Stimulated activated CD4-positive, alpha-beta T cell treated with anti-CD3 and anti-CD28 coated beads, Interleukin-12 subunit alpha, Interleukin-12 subunit beta, amount 100 ng/mL, for 4 hours (primary cell): ENCODE measurements at places on chromosomes 13 and 19.
A peak's percentile ranks its signal among the peaks of the same experiment; 100 is the strongest.

- no peak for DNase-seq
Observed at GRCh38 chr13:60620611-60621395, 223.8 kb downstream of the TDRD3 start.

GRCh38 chr19:1264801-1265614 is 4.1 kb upstream of the CIRBP start:
- DNase-seq = no peak

- DNase-seq = no peak
Observed at GRCh38 chr19:47104680-47105079, 8.9 kb downstream of the ZC3H4 start.

DNA sequence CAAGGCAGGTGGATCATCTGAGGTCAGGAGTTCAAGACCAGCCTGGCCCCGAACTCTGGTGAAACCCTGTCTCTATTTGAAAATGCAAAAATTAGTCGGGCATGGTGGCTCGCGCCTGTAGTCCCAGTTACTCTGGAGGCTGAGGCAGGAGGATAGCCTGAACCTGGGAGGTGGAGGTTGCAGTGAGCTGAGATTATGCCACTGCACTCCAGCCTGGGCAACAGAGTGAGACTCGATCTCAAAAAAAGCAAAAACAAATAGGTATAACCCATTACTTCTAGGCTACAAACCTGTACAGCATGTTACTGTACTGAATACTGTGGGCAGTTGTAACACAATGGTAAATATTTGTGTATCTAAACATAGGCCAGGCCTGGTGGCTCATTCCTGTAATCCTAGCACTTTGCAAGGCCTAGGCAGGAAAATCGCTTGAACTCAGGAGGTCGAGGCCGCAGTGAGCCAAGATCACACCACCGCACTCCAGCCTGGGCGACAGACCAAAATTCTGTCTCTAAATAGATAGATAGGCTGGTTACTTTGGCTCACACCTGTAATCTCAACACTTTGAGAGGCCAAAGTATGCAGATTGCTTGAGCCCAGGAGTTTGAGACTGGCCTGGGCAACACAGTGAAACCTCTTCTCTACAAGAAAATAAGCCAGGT is 63.5 kb downstream of the MYO9B start:
- DNase-seq = no peak

DNA sequence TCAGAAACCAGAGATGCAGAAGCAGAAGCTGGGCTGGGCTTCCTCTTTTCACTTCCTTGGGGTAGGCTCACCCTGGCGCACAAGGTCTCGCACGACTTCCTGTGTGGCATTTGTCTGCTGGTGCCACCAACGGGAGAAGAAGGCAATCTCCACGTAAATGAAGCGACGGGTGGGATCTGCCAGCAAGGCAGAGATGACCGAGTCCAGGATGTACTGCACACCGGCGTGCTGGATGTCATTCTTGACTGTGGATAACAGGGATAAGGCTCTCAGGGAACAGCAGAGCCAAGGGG is 1.3 kb downstream of the MAN2B1 start:
- DNase-seq = peak; percentile 45

- peak; percentile 45 for DNase-seq
Observed at GRCh38 chr19:43504426-43505185, at the start of gene PHLDB3. PHLDB3 (minus strand) TSS chr19:43504746; CDS start chr19:43504118, 628 bp downstream.

DNA sequence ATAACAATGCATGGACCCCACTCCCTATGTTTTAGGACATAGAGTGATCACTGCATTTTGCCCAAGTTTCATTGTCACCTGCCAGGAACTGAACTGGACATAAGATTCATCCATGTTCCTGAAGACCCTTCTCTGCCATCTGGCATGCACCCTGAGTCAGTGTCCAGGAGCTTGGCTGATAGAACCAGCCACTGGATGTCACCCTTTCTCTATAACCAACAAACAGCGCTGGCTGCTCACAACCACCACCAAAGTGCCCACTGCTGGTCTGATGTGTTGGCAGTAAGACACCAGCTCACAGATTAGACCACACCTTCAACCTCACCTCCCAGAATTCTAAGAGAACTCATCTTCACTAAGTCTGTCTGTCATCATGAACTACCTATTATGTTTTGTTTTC is 333.4 kb downstream of the ITGBL1 start:
- DNase-seq = no peak

DNA sequence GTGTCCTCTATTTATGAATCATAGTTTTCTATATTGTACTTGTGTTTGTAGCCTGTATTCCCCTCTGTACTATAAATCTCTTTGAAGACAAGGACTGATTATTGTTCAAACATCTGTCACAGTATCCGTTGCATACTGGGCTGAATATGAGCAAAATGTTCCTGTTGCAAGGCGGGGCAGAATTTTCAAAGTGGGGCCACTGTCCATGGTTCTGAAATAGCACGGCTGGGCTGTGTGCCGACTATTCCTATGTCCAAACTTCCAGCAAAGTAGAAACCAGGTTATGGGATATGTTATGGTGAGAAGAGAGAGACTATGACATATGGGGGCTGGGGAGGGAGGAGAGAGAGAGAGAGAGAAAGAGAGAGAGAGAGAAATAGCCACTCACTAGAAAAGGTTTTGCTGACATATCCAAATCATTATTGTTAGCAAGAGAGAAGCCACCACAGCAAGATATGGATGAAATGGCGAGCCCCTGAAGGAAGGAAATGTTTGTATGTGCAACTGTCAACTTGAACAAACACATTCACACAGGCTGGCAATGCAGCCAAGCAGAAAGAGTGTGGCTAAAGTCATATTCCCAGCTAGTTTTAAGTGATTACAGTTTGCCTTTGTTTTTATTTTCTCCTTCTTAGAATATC is 107.0 kb upstream of the GPR12 start:
- DNase-seq = no peak

DNA sequence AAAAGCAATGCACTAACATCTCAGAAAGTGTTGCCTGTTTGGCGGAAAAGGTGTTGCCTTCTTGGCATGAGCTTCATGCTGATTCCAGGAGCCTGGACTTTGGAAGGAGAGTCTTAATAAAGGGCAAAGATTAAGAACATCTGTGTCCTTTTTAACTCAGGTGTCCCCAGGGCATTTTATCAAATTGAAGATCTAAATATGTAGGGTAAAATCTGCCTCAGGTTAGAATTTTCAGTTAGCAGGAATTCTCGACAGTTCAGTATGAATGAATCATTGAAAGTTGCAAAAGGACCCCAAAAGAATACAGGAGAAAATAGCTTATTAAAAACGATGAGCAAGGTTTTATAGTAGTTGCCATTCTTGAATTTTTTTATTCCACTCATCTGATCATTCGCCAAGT is 325.2 kb downstream of the SUCLA2 start:
- DNase-seq = no peak

DNA sequence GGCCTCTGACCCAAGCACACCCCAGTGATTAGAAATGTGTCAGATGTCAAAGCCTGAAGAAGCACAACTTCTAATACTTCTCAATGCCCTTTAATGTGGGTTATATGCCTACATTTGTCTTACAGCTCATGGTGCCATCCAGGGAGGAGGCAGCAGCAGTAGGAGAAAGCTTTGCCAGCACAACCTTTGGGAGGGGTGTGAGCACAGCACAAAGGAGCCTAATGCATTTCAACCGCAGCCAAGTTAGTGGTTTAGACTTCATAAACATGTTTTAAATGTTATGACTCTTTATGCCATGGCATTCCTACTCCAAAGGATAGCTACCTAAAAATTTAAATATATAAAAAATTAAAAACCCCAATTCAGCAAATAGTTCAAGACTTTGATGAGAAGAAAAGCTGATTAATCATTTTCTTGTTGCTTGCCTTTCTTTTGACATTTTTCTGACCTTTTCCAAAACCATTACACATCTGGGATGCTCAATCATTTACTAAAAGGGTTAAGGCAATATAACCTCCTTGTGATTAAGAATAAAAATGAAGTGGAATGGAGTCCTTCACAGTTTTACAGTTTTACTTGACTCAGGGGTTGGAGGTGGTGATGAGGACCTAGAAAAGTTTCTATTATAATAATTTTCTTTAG is 142.7 kb downstream of the DLEU7 start:
- DNase-seq = no peak

GRCh38 chr13:113451951-113452421 is 1.3 kb downstream of the ADPRHL1 start:
- DNase-seq = no peak

DNA sequence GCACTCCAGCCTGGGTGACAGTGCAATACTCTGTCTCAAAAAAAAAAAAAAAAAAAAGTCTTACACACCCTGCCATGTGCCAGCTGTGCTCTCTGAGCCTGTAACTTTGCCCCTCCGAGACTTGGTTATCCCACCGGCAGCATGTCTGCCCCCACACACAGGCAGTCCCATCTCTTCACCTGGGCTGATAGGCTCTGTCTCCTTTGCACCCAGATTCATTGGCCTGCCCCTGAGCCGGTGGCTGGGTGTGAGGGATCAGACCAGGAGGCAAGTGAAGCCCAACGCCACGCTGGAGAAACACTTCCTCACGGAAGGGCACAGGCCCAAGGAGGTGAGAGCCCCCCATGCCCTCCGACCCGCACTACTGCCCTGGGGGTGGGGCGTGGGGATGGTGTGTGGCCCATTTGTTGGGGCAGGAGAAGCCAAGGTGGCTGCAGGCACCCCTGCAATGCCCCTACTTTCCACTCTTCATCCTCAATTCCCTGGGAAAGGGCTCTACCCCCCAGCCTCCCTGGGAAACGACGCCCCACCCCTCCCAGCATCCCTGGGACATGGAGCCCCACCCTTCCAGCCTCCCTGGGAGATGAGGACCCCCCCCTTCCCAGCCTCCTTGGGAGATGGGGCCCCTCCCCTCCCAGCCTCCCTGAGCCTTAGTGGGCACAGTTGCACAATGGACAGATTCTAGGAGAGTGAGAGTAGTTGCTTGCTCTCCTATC is 45.3 kb downstream of the CERS4 start:
- no peak for DNase-seq

- DNase-seq = no peak
Observed at GRCh38 chr13:80118506-80118905, 222.4 kb downstream of the SPRY2 start.
